ENCODE measurements at places on chromosomes 6 and 20. TPM values are rescaled to one million over a fixed set of nuclear protein-coding genes. Genes with fewer than 3 reads are reported as not detected.

Gene BFSP1
- total RNA-seq = 0.57 TPM

DNA sequence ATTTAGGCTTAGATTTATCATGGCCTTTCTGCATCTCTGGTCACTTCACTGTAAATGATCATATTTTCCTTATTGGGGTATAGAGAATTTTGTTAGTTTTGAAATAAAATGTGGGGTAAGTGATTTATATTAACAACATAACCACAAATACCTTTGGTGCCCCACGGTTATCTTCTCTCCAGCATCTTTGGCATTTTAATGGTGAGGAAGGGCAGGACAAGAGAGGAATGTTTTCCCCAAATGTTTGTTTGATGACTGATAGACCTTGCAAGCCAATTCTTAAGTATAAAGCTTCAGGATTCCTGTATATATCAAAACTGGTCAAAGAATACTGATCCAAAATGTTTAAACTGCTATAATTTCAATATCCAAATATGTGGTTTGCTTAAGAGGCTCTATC, 171.6 kb upstream of the SMLR1 start:
- no peak for DNase-seq

Gene CTAGE9
- total RNA-seq = not detected

DNA sequence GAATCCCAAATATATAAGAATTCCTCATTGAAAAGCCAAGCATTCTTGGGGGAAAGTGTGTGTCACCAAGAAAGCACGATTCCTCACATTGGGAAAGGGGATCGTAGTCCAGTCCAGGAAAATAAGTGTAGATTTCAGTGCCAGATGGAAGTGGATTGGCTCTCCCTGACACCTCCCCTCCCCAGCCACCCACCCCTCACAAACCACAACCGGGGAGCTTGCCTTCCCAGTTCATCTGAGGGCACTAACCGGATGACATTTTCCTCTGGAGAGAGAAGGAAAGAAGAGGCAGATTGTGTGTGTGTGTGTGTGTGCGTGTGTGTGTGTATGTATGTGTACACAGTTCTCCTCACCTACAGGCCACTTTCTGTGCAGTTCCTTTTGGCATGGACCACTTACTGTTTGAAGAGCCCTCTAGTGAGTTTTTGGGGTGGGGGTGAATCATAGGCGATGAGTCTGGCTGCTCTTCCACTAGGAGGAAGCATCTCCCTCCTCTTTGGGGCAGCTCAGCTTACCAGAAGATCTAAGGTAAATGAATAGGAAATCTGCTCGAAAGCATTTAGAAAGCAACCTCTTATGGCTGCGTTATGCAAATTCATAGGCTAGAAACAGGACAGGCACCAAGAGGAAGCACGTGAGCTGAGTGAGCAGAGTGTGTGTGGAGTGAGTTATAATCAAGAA, 20.8 kb downstream of the DAAM2 start:
- DNase-seq = no peak

- DNase-seq = no peak
These were observed 2.3 kb downstream of the TUBB start for GRCh38 chr6:30722280-30723112.

Gene NMBR
- total RNA-seq = not detected

DNA sequence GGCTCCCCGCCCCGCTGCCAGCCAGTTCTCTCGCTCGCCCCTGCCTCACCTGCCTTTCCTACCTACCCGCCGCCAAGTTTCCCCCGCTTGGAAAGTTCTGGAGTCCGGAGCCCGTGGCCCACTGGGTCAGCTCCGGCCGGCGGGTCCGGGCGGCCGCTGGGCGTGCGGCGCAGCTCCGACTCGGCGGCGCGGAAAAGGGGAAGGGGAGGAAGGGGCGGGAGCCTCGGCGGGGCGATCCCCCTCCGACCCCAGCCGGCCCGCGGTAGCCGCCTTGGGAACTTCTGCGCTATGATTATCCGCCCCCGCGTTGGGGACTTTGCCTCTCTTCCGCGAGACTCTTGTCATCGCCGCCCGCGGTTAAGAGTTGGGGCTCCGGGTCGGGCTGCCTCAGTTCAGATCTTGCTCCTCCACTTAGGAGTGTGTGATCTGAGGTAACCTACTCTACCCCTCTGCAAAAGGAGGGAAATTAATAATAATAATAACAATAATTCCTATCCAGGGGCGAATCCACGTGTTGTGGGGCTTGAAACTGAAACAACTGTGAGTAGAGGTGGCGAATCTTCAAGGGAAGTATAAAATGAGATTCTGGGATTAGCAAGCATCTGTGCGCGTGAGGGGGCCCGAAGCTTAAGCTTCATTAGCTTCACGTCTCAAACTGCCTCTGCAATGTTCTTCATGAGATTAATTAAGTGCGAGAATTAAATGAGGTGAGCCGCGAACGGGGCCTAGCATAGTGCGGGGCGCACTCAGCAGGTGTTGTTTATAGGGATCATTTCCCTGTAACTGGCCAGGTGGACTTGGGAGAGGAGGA, 30.8 kb downstream of the SF3B5 start:
- peak; percentile 21 for DNase-seq

DNA sequence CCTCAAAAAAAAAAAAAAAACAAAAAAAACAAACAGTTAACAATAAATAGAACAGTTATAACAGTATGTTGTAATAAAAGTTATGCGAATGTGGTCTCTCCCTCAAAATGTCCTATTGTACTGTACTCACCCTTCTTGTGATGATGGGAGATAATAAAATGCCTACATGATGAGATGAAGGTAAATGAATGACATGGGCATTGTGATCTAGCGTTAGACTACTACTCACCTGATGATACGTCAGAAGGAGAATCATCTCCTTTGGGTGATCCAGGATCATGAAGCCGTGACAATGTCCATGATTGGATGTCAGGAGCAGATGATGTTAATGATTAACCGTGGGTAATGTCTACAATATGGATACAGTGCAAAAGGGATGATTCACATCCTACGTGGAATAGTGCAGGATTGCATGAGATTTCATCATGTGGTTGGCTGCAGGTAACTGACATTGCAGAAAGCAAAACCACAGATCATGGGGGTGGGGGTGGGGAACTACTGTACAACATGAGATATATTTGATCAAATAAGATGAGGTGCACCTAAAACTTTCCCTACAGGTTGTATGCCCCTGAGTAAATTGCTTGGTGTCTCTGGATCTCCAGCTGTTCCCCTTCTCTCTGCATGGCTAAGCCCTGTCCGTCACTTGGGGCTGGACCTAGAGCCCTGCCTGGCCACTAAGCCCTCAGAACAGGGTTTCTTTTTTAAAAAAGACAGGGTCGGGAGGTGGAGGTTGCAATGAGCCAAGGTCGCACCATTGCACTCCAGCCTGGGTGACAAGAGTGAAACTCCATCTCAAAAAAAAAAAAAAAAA, 6.2 kb upstream of the RBCK1 start:
- DNase-seq = no peak

GRCh38 chr6:112956696-112957535, 609.8 kb downstream of the RFPL4B start:
- DNase-seq = peak; percentile 9

Gene NHSL1
- total RNA-seq = 0.85 TPM

DNA sequence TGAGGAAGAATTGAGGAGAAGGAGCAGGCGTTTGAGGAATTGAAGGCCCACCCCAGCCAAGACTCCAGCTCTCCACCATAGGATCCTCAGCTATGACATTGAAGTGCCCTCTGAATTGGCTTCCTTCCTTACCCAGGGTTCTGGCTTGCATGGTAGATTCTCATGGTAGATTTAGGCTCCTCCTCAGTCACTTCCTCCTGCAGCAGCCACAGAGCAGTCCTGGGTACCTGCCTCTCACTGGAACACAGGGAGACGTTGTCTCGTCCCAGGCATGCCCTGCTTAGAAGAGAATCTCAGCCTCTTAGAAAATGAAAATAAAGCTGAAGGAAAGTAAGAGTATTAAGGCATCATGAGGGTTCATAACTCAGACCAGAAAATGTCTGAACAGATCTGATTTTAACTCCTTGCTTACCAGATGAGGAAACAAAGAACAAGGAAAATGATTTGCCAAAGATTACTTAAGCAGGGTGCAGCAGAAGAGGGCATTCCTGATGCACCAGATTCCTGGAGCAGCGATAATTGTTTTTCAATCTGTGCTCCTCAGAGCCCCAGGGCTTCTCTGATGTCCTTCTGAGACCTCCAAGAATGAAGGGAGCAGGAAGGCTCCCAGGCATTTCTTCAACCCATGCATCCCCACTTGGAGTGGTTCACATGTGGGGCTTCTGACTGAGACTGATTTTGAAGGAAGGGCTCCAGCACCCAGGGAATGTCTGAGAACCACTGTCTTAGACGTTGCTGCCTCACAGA, 219.8 kb downstream of the HIVEP2 start:
- no peak for DNase-seq

GRCh38 chr6:24910961-24911725, 24.6 kb downstream of the RIPOR2 start:
- no peak for DNase-seq

Gene TREML2
- 11.1 TPM for total RNA-seq

DNA sequence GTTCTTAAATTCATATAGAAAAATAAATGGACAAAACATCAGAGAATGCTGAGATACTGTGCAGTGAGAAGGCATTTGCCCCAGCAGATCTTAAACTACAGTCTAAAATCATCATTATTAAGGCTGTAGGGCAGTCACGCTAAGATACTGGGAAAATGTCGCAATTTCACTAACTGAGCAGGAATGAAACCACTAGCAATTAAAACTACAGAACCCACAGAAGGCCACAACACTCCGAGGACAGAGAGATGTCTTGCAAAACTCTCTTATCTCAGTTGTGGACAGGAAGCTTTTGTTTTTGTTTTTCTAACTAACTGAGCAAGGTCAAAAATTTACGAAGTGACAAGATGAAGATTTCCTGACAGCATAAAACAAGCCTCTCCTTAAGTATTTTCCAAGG, 18.2 kb downstream of the GNAS-AS1 start:
- no peak for DNase-seq

DNA sequence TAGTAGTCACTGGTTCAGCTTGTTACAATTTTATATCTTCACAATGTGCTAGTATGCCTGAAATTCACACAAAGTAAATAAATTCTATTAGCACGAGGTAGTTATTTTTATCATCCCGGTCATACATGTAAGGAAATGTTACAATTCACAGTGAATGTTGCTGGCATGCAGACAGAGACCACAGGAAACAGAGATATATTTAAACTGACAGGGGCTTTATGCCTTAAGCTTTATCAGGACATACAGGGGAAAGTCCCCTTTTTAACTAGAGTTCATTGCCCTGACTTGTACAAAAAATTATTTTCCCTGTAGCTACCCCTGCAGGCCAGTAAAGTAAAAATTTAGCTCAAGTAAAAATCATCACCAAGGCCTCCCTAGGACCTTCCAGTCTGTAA, 712.0 kb upstream of the NRSN1 start:
- no peak for DNase-seq

Gene RAB44
- total RNA-seq = 0.28 TPM

DNA sequence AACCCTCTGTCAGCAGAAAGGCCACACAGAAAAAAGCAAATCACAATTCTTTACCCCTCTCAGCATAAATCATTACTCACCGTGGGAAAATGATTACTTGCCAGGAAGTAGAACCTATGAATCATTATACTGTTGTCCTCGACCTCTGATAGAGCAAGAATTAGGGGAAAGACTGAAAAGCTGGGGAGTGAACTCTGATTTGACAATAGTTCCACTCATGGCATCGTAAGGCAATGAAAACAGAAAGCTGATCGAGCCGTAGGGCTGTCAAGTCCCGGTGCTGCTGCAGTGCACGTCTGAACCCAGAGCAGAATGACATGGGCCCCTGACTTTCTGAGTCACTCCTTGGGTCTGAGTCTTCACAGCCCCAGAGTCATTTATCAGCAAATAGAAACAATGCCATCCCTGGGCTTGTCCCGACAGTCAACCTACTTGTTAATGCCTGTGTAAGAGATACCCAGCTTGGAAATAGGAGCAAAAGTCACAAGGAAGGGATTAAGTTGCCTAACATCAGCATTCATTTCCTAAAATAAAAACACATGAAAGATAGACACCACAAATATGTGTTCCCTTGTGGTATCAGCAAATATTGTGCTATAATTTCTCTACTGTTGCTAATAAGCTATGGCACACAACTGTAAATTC, 224.8 kb upstream of the MARCKS start:
- no peak for DNase-seq

DNA sequence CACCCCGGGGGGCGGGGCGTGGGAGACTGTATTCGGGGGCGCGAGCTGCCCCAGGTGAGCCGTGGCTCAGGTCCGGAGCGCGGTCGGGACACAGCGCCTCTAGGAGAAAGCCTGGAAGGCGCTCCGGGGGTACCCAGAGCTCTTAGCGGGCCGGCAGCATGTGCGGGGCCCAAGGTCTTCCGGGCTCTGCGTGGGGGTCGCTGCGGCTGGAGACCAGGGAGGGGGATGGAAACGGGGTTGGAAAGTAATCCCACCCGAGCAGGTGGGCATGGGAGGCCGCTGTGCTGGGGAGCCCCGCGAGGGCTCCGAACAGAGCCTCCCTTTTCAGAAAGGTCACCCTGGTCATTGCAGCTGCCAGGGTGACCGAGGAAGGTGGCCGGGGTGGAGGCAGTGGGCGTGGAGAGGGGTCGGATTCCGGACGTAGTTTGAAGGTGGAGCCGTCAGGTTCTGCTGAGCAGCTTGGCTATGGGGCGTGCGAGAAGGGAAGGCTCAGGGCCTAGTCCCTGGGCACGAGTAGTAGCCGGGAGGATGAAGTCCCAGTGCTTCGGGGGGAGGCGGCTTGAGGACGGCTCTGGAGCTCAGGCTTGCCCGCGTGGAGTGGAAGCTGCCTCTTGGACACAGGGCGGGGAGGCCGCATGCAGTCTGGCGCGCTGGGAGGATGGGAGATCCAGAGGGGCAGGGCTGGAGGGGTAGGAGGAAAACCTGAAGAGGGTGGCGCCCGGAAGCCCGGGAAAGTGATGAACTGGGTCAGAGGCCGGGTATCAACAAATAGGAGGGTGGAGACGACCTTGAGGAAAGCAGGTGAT, at the start of gene SIRT5:
Gene SIRT5 (plus strand): TSS at position 31 of the 806 bp plus-strand sequence. CDS start 9,510 bp downstream, outside the sequence.
- peak; percentile 80 for DNase-seq

Gene SLC26A8
- 0.09 TPM for total RNA-seq

DNA sequence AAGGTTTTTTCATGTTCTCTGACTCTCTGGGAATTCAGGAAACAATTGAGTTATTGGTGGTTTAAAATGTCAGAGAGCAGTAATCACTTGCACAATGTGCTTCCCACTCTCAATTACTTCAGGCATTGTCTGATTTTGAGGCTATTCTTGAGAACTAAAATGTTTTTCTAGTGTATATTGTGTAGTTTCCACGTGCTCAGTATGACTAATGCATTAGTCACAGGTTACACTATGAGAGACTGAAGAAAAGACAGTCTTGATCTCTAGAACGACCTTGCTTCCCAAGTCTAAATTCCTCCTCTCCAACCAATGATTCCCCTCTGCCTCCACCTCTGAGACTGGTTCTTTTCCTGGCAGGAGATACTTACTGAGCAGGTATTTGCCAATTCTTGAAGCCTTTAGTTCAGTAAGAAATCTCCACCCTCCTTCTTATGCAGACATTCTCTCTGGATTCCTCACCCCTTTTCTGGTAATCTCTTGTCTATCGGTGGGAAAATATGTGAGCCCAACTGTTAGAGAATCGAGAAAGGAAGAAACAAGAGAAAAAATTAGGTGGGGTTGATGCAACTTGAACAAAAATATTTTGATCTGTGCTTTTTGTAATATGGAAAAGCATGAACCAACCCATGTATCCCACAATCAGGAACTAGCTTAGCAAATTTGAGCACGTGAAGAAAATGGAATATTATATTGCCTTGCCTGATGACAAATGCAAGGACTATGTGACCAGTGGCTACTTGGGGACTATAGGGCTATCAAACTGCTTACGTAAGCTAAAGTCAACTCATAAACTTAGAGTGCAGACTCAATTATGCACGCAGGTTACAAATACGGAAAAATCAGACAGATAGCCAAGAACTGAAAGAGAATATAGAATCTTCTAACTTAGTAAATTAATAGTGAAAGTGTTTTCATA, 61.1 kb upstream of the SLC22A16 start:
- DNase-seq = no peak

- DNase-seq = no peak
These were observed 2.4 kb downstream of the LRFN2 start for GRCh38 chr6:40584741-40585140.
